ENCODE measurements at places on chromosomes 5 and 9. TPM values are rescaled to one million over a fixed set of nuclear protein-coding genes. Genes with fewer than 3 reads are reported as not detected.

GRCh38 chr9:123724211-123724796 lies 205.6 kb downstream of the DENND1A start:
- DNase-seq: peak; percentile 73
- H3K4me3 ChIP-seq: no peak overlapping the region
- no peaks in the 10 kb centered on the region for H3K27me3 ChIP-seq
- H3K27ac ChIP-seq: no peak overlapping the region

DNA sequence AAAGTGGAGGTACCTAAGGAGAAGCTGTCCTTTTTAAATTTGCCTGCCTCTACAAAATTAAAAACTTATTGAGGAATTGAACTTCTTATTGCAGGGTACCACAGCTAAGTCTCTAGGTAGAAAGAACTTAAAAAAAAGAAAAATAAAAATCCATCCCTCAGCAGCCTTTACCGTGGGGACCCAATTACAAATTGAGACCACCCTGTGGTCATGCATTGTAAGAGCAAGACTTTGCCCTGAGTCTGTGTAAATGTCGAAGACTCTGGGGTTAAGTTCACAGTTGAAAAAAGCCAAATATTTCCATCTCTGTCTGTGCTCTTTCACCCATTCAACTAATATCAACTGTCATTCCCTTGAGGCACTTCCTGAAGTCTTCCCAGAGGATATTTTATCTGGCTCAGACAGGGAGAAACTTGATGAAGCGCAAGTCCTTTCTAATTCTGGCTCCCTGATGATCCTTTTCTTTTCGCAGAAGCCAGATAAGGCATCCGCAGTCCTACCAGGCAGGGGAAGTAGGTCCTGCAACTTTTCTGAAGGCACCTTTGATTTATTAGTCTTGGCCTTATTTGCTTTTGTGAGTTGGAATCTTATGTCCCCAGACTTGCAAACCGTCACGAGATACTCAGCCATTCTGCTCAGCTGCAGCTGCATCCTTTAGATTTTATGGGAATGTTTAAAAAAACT lies 323.8 kb upstream of the WWC1 start:
- no peak overlapping the region for H3K4me3 ChIP-seq
- no peaks in the 10 kb centered on the region for H3K36me3 ChIP-seq
- H3K27ac ChIP-seq: no peak overlapping the region
- H3K27me3 ChIP-seq: no peaks in the 10 kb centered on the region
- peak; percentile 14 for DNase-seq

GRCh38 chr5:40385544-40385943 lies 294.2 kb upstream of the PTGER4 start:
- H3K27me3 ChIP-seq: no peaks in the 10 kb centered on the region
- no peaks in the 10 kb centered on the region for H3K36me3 ChIP-seq
- H3K27ac ChIP-seq: no peak overlapping the region
- H3K4me3 ChIP-seq: no peak overlapping the region

DNA sequence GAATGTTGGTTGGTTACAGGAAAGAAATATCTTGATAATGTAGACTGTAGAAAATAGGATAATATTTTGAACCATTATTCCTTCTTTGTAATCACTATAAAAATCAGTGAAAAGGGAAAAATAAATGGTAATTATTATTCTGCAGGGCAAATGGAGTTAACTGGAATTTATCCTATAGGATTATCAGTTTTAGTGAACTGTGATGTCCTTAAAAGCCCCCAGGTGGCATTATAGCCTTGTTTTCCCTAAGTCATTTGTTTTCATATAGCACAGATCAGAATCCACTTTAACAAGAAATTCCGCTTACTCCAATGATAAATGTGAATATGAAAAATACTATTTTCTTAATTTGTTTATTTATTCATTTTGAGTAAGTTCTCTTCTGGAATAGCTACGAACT lies 26.2 kb upstream of the WDR41 start:
- H3K27ac ChIP-seq: no peak overlapping the region
- H3K36me3 ChIP-seq: no peaks in the 10 kb centered on the region
- H3K4me1 ChIP-seq: no peaks in the 10 kb centered on the region
- no peak overlapping the region for H3K4me3 ChIP-seq

- no peaks in the 10 kb centered on the region for H3K27me3 ChIP-seq
- no peaks in the 10 kb centered on the region for H3K36me3 ChIP-seq
- H3K27ac ChIP-seq: no peak overlapping the region
- peaks cover 12% of the 10 kb centered on the region for H3K4me1 ChIP-seq
- no peak overlapping the region for H3K4me3 ChIP-seq
These were observed 163.2 kb downstream of the DAB2IP start for GRCh38 chr9:121814594-121814993.

- H3K27ac ChIP-seq: no peak overlapping the region
- H3K36me3 ChIP-seq: no peaks in the 10 kb centered on the region
- DNase-seq: peak; percentile 41
- peaks cover 64% of the 10 kb centered on the region for H3K27me3 ChIP-seq
These were observed 1.9 kb downstream of the GCNT4 start for GRCh38 chr5:75050415-75050814.

- no peak for DNase-seq
- H3K27me3 ChIP-seq: no peaks in the 10 kb centered on the region
- H3K4me3 ChIP-seq: no peak overlapping the region
- H3K27ac ChIP-seq: peak overlapping the region; percentile 72
- H3K4me1 ChIP-seq: peaks cover 6% of the 10 kb centered on the region
These were observed 122.5 kb downstream of the SCAMP1 start for GRCh38 chr5:78482948-78483347.

DNA sequence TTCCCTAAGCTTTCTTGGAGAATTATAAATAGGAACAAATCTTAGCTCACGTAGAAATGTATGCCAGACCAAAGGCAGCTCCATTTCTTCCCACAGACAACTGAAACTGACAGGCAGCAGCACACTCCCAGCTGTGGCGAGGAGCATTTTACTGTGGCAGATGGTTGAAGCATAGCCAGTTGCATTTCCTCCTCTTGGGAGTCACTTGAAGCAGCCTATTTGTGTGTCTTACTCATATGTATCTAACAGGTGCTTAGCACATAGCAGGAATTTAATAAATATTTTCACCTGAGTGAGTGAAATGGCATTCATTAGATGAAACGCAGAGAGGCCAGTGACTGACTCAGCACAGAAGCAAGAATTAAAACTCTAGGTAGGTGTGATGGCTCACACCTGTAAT lies 12.3 kb upstream of the MTMR12 start:
- H3K4me3 ChIP-seq: no peak overlapping the region
- peak; percentile 61 for DNase-seq
- H3K27me3 ChIP-seq: no peaks in the 10 kb centered on the region
- H3K4me1 ChIP-seq: no peaks in the 10 kb centered on the region
- H3K36me3 ChIP-seq: no peaks in the 10 kb centered on the region

- DNase-seq: peak; percentile 63
- H3K4me1 ChIP-seq: peaks cover 4% of the 10 kb centered on the region
- no peak overlapping the region for H3K27ac ChIP-seq
- H3K27me3 ChIP-seq: no peaks in the 10 kb centered on the region
- H3K4me3 ChIP-seq: peak overlapping the region; percentile 80
These were observed 1.3 kb downstream of the HMGXB3 start for GRCh38 chr5:150001660-150002486.

GRCh38 chr5:154369682-154370081 lies 76.1 kb upstream of the SAP30L start:
- H3K4me3 ChIP-seq: no peak overlapping the region
- no peaks in the 10 kb centered on the region for H3K36me3 ChIP-seq
- DNase-seq: no peak
- no peaks in the 10 kb centered on the region for H3K4me1 ChIP-seq
- no peaks in the 10 kb centered on the region for H3K27me3 ChIP-seq
- no peak overlapping the region for H3K27ac ChIP-seq

DNA sequence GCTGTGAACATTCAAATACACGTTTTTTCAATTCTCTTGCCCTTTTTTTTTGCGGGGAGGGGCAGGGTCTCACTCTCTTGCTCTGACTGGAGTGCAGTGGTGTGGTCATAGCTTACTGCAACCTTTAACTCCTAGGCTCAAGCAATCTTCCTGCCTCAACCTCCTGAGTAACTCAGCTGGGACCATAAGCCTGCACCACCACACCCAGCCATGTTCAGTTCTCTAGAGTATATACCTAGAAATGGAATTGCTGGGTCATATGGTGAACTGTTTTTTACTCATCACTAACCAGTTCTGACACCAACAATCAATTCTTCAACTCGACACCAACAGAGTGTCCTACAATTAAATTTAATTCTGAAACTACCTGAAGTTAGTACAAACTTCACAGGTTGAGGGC lies 85.5 kb upstream of the ZNF169 start:
- DNase-seq: no peak
- H3K4me3 ChIP-seq: no peak overlapping the region
- H3K27ac ChIP-seq: no peak overlapping the region
- H3K27me3 ChIP-seq: no peaks in the 10 kb centered on the region
- H3K36me3 ChIP-seq: peaks cover 25% of the 10 kb centered on the region
- H3K4me1 ChIP-seq: peaks cover 21% of the 10 kb centered on the region

- no peak for DNase-seq
- H3K36me3 ChIP-seq: no peaks in the 10 kb centered on the region
- no peaks in the 10 kb centered on the region for H3K4me1 ChIP-seq
- no peaks in the 10 kb centered on the region for H3K27me3 ChIP-seq
- H3K27ac ChIP-seq: no peak overlapping the region
- H3K4me3 ChIP-seq: no peak overlapping the region
These were observed 81.3 kb upstream of the ELAVL2 start for GRCh38 chr9:23907343-23907742.

DNA sequence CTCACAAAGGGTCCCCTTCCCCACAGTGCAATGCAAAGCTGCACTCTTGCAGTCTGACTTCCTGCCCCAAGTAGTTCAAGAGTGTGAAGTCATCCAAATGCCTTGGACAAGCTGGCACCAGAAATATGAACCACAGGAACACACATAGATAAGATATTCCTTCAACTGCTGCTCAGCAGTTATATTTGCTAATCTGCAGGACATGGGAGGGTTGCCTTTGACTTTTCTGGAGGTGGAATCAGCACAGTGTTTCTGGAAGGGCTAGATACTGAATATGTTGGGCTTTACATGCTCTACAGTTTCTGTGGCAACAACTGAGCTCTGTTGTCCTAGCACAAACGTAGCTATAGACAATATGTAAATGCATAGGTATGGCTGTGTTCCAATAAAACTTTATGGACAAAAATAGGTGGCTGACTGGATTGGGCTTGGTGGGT lies 96.7 kb upstream of the PCA3 start:
- H3K27ac ChIP-seq: peak overlapping the region; percentile 61
- H3K36me3 ChIP-seq: no peaks in the 10 kb centered on the region
- peak; percentile 81 for DNase-seq

GRCh38 chr5:179558932-179559283 lies 8.6 kb downstream of the RUFY1 start:
- H3K27ac ChIP-seq: peak overlapping the region; percentile 81
- peaks cover 16% of the 10 kb centered on the region for H3K36me3 ChIP-seq
- H3K4me1 ChIP-seq: no peaks in the 10 kb centered on the region

DNA sequence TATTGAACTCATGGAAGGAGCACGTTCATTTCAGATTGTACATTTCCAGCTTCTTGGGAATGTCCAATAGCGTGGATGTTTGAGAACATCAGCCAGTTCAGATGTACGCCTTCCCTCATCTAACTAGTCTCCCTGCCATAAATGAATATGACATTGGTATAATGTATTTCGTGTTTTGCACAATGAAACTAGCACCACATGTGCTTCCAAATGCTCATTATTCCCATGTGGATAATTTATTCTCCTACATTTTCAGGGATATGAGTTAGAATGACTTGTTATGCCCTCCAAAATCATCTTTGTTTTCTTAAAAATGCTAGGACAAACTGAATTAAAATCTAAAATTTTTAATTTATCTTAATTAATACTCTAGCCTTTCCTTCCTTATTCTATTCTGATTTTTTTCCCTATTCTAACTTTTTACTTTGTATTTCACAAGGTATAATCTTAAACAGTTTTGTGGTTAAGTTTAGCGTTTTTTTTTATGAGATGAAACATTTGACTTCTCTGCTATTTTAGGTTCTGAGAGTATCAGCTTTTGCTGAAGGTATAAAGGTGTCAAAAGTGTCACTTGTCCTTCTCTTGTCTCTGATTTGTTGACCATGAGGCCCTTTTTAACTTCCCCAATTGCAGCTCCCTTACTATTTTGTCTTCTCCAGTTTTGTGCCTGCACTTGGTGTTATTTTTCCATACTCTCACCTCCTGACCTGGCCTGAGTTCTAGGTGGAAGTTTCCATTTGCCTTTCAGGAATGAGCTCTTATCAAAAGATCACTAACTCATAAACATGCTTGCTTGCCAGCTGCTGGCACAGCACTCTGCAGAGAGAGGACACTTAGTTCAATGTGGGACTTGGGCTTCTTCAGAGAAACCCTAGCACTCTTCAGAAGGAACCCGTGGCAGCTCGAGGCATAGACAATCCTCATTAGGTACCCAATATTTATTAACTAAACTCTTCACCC lies 106.8 kb downstream of the FRMD3 start:
- peaks cover 6% of the 10 kb centered on the region for H3K4me1 ChIP-seq
- H3K4me3 ChIP-seq: no peak overlapping the region
- no peak for DNase-seq
- no peak overlapping the region for H3K27ac ChIP-seq

DNA sequence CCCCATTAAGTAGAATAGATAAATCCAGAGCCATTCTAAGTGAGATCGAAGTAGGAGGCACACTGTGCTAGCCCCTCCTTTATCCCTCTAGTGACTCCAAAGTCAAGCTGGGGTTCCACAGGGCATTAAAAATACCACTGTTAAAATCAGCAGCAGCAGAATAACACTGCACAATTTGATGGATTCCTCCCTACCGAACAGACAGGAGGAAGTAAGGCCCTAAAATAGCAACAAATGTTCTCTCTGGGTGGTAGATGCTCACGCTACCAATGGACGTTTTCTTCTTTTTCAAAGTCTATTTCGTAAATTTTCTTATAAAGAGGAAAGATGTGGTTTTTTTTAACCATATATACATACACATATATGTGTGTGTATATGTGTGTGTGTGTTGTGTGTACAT lies 54.4 kb downstream of the FBXW11 start:
- no peak overlapping the region for H3K4me3 ChIP-seq
- no peak overlapping the region for H3K27ac ChIP-seq
- H3K4me1 ChIP-seq: peaks cover 31% of the 10 kb centered on the region

- H3K27ac ChIP-seq: no peak overlapping the region
- no peak for DNase-seq
- H3K4me3 ChIP-seq: no peak overlapping the region
- no peaks in the 10 kb centered on the region for H3K4me1 ChIP-seq
These were observed 81.7 kb upstream of the SMC5 start for GRCh38 chr9:70177121-70177520.

DNA sequence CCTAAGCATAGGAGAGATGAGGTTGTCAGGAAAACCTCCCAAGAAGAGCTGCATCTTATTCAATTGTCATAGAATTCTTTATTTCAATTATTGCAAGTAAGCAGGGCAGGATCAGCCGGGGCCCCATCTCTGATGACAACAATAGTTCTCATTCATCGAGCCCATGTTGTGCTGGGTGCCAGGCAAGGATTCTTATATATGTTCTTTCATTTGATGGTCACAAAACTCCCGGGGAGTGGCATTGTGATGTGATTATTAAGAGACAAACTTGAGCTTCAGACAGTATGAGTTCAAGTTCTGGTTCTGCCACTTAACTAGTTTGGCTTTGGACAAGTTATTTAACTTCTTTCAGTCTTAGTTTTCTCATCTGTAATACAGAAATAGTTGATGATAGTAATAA lies 8.5 kb downstream of the FUBP3 start:
- H3K36me3 ChIP-seq: no peaks in the 10 kb centered on the region
- DNase-seq: no peak
- peaks cover 54% of the 10 kb centered on the region for H3K4me1 ChIP-seq
- peak overlapping the region; percentile 76 for H3K27ac ChIP-seq

Gene SLC36A3
- not detected for total RNA-seq

Gene FOXE1
- not detected for total RNA-seq

Gene CDH9
- not detected for total RNA-seq

Gene PDCD1LG2
- total RNA-seq: not detected

Gene CAVIN4
- total RNA-seq: 2.4 TPM

Gene DOCK2
- total RNA-seq: 3.3 TPM

Gene NUTM2F
- not detected for total RNA-seq

Gene PPP3R2
- not detected for total RNA-seq

Gene F12
- total RNA-seq: 3.4 TPM

Gene CDHR2
- total RNA-seq: 0.60 TPM

Data from cardiac muscle cell (in vitro differentiated cells and primary cell).